ENCODE measurements at places on chromosomes 4 and X. TPM values are rescaled to one million over a fixed set of nuclear protein-coding genes. Genes with fewer than 3 reads are reported as not detected.
A peak's percentile ranks its signal among the peaks of the same experiment; 100 is the strongest.

The ARSD gene
- 32.2 TPM for total RNA-seq

The C4orf51 gene
- total RNA-seq = not detected

The SORBS2 gene
- total RNA-seq = 200 TPM

The CCDC149 gene
- 13.3 TPM for total RNA-seq

- DNase-seq = no peak
Observed at GRCh38 chr4:46878641-46879040, 30.4 kb downstream of the COX7B2 start.

GRCh38 chr4:27100713-27101112 is 240.1 kb downstream of the STIM2 start:
- no peak for DNase-seq

- peak; percentile 60 for DNase-seq
Observed at GRCh38 chr4:2948895-2949781, 14.1 kb downstream of the NOP14 start.

- peak; percentile 34 for DNase-seq
Observed at GRCh38 chr4:185742766-185743165, 69.2 kb downstream of the SORBS2 start.

GRCh38 chrX:153610836-153611213 is 11.9 kb upstream of the CCNQ start:
- DNase-seq = no peak

GRCh38 chr4:3442460-3442958 is 741 bp downstream of the HGFAC start:
- DNase-seq = no peak

DNA sequence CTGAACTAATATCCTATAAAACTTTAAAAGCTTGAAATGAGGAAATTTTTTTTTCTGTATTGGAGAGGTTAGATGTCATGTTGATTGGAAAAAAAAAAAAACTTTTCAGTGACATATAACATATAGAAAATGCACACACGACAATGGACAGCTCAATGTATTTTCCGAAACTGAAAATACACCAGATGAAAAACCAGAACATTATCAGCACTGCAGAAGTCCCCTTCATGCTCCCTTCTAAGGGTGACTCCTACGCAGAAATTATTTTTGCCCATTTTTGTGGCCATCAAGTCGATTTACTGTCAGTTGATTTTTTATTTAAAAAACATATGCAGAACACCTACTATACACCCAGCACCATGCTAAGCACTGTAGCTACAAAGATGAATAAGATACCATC is 148.3 kb downstream of the APBB2 start:
- DNase-seq = no peak

All from dermis blood vessel endothelial cell (primary cell).